Stimulated activated CD4-positive, alpha-beta T cell treated with anti-CD3 and anti-CD28 coated beads, Interleukin-15, amount 100 ng/mL, for 1 hour (primary cell): ENCODE measurements at places on chromosomes 12 and 14.

- DNase-seq, result no peak
These were observed 33.3 kb downstream of the HEATR5A start for GRCh38 chr14:31387091-31387490.

DNA sequence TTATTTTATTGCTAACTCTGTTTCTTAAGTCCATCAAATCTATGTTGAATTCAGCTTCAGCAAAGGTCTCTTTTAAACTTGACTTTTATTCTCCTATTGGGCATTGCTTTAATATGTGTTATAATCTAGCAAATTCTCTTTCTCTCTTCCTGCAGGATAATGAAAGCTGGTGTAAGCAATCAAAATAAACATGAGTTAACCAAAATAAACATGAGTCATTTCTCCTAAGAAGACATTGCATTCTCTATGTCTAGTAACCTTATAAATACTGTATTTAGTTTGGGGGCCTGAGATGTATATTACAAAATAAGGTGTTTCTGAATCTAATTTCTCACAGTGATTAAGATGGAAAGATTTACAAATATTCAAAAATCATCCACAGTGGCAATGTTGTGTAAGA is 739.1 kb upstream of the ATXN7L3B start:
- DNase-seq, result no peak

GRCh38 chr12:131909081-131909751 is 14.8 kb downstream of the ULK1 start:
- no peak for DNase-seq

DNA sequence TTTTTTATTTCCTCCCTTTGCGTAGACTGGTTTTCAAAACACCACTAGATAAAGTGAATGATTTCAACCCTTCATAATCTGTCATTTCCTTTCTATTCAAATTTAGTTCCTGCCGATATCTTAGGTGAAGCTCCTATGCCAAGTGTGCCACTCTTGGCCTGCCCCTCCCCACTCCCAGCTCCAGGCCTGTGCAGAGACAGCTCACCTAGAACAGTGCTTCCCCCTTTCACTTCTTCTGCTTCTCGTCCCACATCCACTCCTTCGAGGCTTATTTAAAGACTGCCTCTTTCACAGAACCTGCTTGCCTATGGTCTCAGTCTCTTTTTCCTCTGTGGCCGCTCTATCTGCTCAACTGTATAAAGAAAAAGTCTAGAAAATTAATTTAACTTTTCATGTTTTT is 473.8 kb downstream of the RAD51B start:
- DNase-seq, result no peak

DNA sequence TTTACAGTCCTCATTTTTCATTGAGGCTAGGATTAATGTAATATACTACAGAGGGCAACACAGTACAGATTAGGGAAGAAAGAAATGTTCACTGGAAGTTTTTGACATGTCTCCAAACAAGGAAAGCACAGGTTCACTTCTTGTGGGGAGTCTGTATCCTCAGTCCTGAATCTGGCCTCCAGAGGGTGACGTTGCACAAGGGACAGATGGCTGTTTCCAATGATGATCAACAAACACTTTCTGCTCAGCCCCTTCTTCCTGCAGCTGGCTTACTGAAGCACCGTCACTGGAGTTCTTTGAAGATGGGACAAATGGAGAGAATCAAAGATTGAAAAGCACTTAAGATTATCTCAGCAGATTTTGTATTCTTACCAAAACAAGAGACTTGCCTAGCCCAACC is 123.3 kb upstream of the OR4E1 start:
- no peak for DNase-seq

DNA sequence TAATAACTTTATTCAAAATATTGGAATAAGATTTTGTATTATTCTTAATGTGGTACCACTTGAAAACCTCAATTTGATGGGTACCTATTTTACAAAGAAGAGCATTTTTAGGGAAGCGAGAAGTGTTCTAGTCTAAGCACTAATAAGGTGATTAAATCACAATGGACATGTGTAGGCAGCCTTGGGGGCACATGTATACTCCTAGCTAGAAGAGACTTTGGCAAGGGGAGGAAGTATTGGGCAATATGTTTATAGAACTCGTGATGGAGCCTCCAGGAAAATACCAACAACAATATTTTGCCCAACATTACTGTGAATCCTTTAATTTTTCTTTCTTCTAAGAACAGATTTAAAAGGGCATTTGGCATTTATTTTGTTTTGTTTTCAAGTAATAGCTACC is 280.3 kb downstream of the ADAMTS20 start:
- DNase-seq, result no peak

- no peak for DNase-seq
These were observed 22.8 kb downstream of the MMP17 start for GRCh38 chr12:131850856-131851559.

DNA sequence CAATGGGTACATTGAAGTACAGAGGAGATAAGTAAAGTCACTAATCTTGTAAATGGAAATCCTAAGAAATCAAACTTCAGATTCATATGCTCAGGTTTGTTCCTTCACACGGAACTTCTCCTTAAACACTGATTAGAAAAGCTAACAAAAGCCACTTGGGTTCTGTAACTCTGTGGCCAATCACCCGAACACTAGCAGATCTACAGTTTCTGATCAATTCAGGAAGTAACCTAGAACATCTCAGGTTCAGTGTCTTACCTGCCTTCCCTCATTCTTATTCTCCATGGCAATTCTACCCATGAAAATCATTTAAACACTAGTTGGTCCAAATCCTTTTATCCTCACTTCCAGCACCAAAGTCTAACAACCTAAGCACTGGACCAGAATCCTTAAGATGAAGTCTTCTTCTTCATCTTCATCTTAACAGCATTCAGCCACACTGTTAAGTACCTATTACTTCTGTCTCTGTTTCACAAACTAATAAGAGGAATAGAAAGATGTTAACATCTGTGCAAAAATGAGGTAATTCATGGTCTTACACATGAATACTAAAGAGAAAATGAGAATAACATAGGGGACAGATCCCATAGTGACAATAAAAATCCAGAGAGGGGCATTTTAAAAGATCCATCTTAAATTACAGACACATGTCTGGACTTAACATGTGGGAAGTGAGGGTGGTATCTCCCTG is 184.5 kb downstream of the SSPN start:
- no peak for DNase-seq

DNA sequence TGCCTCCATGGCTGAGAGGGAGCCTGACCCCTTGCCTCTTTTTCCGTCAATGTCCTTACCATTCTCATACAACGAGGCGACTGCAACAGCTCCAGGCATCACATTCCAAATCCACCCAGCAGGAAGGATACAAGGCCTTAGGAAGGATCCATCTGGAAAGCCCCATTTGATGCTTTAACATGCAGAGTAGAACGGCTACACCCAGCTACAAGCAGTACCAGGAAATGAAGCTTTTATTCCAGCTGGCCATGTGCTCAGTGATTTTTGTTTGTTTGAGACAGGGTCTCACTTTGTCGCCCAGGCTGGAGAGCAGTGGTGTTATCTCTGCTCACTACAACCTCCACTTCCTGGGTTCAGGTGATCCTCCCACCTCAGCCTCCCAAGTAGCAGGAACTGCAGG is 124.8 kb downstream of the TMEM132D start:
- DNase-seq, result no peak

- DNase-seq, result no peak
These were observed at the start of gene KLRC4 for GRCh38 chr12:10409392-10409791. TSS of gene KLRC4 (minus strand) at chr12:10409757. CDS start at chr12:10409575, 182 bp downstream.

DNA sequence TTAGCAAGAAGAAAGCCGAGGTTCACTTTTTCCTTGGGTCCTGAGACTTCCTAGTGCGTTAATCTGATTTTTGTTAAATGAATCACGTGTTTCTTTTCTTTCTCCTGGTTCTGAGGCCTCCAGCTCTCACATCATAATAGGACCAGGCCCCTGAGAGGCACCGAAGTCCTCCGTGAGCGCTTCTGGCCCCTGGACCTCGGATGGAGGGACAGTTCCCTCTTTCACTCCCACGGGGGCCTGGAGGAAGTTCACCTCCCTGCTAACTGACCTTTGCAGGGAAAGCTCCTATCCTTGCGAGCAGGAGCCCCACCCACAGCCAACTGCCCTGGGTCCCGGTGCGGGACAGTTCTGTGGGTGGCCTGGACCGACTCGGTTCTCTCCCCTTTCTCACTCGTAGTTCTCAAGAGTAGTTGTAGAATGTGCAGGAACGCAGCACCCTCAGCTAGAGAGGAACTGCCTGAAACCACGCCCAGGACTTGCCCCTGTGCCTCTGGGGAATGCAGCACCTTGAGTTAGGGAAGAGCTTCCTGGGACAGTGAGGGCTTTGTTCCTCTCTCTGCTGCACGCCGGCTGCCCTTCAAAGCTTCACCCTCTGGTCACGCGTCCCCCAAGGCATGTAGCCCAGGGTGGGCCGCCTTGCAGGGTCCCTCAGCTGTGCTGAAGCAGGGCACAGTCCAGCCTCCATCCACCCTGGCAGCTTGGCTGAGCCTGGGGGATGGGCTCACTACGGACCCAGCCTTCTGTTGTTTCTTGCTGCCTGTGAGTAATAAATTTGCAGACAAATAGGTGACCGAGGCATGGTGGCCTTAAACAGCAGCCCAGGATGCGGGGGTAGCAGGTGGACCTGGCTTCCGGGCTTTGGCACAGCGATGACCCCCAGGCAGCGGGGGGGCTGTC is 264.6 kb downstream of the ADGRD1 start:
- DNase-seq, result no peak

DNA sequence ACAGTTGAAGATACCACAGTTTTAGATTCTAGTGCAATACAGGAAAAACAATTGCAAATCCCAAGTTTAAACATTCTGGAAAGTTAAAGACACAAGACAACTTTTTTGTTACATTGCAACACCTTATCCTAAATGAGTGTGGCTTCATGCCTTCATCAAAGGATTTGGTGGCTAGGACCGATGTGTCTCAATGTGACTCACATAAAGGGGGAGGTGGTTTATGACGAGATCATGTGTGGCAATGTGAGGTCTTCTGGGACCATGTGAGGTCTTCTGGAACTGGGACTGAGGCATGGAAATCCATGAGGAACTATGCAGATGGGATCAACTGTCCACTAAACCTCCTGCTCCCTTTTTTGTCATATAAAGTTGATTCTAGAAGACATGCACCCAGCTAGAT is 166.2 kb downstream of the PAX9 start:
- no peak for DNase-seq

- no peak for DNase-seq
These were observed 158.0 kb downstream of the PPM1H start for GRCh38 chr12:62776997-62777396.

DNA sequence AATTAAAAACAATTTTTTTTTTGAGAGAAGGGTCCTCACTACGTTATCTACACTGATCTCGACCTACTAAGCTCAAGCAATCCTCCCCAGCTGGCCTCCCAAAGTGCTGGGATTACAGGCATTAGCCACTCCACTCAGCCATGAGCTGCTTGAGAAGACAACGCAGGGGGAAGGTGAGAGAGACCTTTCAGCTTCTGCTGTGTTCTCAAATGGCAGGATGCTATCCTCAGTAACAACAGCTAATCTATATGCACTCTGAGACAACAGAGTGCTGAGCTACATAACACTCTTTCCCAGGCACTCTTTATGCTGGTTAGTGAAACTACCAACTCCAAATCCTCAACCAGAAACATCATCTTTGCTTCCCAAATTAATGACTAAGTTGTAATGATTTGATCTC is 526.1 kb downstream of the CCER1 start:
- no peak for DNase-seq

- no peak for DNase-seq
These were observed 3.7 kb downstream of the KERA start for GRCh38 chr12:91053951-91054715.

- DNase-seq, result no peak
These were observed 47.5 kb downstream of the GSC start for GRCh38 chr14:94722397-94722796.

- no peak for DNase-seq
These were observed 416.2 kb downstream of the EGLN3 start for GRCh38 chr14:33534632-33535031.
